ENCODE measurements at places on chromosomes 5 and 9.
A peak's percentile ranks its signal among the peaks of the same experiment; 100 is the strongest.

DNA sequence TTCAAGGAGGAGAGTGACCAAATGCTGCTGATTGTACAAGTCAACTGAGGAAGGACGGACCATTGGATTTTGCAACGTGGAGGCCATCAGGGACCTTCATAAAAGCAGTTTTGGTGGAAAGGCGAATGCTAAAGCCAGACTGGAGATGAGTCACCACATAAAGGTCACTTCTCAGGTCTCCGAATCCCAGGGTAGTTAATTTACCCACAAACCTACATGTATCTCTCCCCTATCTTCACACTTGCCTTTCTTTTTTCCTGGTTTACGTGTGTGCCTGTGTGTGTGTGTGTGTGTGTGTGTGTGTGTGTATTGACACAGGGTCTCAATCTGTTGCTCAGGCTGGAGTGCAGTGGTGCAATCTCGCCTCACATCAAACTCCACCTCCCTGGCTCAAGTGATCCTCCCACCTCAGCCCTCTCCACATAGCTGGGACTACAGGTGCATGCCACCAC is 4.6 kb upstream of the CTNNA1 start:
- no peak for DNase-seq

GRCh38 chr9:81559709-81560108 is 129.6 kb downstream of the TLE1 start:
- DNase-seq = peak; percentile 66

DNA sequence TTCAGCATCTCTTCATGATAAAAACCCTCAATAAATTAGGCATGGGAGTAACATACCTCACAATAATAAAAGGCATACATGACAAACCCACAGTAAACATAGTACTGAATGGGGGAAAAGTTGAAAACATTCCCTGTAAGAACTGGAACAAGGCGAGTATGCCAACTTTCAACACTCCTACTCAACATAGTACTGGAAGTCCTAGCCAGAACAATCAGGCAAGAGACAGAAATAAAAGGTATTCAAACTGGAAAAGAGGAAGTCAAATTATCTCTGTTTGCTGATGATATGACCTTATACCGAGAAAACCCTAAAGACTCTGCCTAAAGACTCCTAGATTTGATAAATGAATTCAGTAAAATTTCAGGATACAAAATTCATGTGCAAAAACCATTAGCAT is 167.6 kb downstream of the TMEM38B start:
- DNase-seq = no peak

GRCh38 chr5:31531543-31531887 is 378 bp downstream of the DROSHA start:
- DNase-seq = peak; percentile 55

DNA sequence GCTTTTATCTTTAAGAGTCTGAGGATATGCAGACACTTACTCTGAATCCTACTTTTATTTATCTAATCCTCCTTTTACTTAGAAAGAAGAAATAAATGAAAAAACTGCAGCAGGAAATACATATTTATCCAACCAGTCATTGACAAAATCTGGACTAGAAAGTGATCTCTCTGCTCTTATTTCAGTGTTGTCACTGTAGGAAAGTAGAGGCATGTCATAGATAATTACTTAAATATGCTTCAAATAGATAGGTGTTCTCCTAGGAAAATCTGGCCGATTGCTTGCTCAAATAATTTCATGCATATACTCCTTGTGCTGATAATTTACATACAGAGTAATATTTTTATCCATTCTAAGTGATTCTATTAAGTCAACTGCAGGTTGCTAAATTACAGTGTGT is 2001.9 kb upstream of the C9orf72 start:
- no peak for DNase-seq

GRCh38 chr9:21854119-21854518 is 51.7 kb downstream of the MTAP start:
- DNase-seq = no peak

DNA sequence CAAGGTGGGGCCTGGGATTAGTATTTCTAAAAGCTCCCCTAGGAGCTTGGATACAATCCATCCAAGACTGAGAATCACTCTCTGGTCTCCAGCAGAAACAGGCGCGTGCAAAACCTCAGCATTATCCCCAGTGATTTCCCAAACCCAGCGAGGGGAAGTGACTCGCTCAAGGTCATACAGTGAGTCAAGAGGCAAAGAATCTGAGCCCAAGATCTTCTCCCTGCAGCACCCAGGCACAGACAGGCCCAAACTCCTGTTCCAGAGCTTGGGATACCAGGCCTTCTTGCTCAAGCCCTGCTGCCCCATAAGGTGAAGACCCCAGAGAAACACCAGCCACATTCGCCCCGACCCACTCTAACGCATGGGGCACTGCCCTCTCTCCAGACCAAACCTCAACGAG is 33.2 kb downstream of the SHB start:
- peak; percentile 79 for DNase-seq

- peak; percentile 35 for DNase-seq
Observed at GRCh38 chr9:36091026-36091953, 45.2 kb upstream of the GLIPR2 start.

- no peak for DNase-seq
Observed at GRCh38 chr9:75181750-75182149, 93.4 kb downstream of the OSTF1 start.

DNA sequence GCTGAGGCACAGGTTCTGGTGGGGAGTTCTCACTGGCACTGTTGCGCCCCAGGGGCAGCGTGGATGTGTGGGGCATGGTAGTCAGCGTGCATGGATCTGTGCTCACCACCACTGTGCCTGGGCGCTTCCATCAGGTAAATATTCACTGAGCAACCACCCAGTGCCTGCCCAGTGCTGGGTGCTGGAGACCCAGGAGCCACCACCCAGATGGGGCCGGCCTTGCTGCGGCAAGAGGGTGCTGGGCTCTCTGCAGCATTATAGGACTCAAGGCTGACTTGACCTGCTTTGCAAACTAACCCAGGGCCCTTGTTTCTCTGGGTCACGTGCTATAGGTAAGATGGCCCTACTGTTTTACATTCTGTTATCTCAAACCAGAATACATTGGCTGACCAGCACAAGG is 60.5 kb downstream of the DAP start:
- DNase-seq = no peak

- no peak for DNase-seq
Observed at GRCh38 chr5:9020996-9021395, 524.9 kb downstream of the SEMA5A start.

DNA sequence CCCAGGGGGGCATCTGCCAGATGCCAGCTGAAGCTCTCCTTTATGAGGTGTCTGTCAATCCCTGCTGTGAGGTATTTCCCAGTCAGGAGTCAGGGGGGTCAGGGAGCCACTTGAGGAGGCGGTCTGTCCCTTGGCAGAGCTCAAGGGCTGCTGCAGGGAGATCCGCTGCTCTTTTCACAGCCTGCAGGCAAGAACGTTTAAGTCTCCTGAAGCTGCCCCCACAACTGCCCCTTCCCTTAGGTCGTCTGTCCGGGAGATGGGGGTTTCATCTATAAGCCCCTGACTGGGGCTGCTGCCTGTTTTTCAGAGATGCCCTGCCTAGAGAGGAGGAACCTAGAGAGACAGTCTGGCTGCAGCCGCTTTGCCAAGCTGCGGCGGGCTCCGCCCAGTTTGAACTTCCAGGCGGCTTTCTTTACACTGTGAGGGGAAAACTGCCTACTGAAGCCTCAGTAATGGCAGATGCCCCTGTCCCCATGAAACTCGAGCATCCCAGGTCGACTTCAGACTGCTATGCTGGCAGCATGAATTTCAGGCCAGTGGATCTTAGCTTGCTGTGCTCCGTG is 148.3 kb downstream of the RPS23 start:
- DNase-seq = no peak

DNA sequence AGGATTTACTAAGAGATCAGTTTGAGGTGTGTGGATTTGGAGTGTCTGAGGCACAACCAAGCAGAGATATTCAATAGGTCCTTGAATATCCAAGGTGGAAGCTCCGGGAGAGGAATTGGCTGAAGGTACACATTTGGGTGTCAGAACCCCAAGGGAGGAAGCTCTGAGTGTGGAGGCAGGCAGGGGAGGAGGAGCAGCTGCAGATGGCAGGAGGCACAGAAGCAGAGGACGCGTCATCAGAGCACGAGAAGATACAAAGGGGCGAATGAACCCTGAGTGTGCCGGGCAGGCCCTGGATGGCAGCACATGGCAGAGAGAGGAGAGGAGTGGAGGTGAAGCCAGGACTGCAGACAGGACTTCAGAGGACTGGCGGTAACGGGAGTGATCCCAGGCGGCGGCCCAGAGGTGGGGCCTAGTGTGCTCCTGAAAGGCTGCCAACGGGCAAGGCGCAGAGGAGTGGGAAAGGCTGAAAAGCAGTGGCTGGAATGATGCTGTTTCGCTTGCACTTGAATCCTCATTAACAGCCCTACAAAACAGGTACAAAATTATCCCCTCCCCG is 179.8 kb downstream of the FANCC start:
- DNase-seq = no peak

GRCh38 chr9:77841739-77842386 is 189.7 kb downstream of the GNAQ start:
- DNase-seq = no peak

DNA sequence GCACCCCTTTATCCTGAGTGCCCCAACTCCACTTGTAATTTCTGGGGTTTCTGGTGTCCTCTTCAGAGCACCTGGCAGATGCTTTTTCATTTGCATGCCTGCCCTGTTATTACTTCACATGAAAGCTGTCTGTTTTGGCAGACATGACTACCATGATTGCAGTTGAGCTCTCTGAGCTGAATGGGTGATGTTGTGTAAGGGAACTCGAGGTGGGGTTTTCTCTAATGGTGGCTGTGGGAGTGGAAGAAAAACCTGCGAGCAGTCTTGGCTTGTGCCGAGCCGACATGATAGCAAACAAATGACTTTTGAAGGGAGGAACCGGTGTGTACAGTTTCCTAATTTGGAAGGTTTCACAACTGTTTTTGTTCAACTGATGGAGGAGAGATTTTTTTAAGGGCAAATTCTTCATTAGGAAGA is 196.2 kb downstream of the AOPEP start:
- DNase-seq = peak; percentile 51

GRCh38 chr5:171295801-171296200 is 13.2 kb upstream of the TLX3 start:
- DNase-seq = no peak
